Chondrocyte (in vitro differentiated cells): ENCODE measurements at places on chromosomes 12 and 14. TPM values are rescaled to one million over a fixed set of nuclear protein-coding genes. Genes with fewer than 3 reads are reported as not detected.

- no peak for DNase-seq
Measured at GRCh38 chr12:68305278-68305677, 26.9 kb downstream of the MDM1 start.

GRCh38 chr14:21913759-21914158 is 240.1 kb upstream of the OR4E1 start:
- no peak for DNase-seq

TAS2R31 gene
- total RNA-seq, result 1.1 to 3.8 TPM (median 1.7 TPM) in 3 replicates

GPR137C gene
- 0.99 to 2.6 TPM (median 1.6 TPM) in 3 replicates for total RNA-seq

MTA1 gene
- total RNA-seq, result 83.6 to 91.9 TPM (median 85.1 TPM) in 3 replicates

- no peak for DNase-seq
Measured at GRCh38 chr12:116458492-116458891, 100.7 kb upstream of the MAP1LC3B2 start.

FAM181A gene
- not detected in 3 replicates for total RNA-seq

DNA sequence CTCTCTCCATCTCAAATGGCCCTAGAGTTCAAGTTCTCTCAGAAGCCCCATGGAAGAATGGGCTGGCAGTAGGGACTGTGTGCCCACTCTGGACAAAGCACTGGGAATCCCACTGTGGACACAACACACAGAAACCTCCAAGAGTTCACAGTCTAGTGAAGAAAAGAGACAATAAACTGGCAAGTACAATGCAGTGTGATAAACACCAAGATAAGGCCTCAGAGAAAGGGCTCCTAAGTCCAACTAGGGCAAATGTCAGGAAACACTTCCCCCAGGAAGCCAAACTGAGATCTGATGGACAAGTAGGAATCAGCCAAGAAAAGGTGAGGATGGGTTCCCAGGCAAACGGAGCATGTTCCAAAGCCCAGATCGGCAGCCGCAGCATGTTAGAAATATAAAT is 5.4 kb downstream of the VSIG10 start:
- DNase-seq, result no peak
